Stimulated activated naive CD8-positive, alpha-beta T cell treated with anti-CD3 and anti-CD28 coated beads, Interleukin-15, Interleukin-2, amounts not matched to agents 100 U/mL and 50 U/mL, for 24 hours (primary cell): ENCODE measurements at places on chromosomes 1 and 21.

- DNase-seq, result no peak
Observed at GRCh38 chr21:33644383-33645074, 2.2 kb downstream of the ITSN1 start.

DNA sequence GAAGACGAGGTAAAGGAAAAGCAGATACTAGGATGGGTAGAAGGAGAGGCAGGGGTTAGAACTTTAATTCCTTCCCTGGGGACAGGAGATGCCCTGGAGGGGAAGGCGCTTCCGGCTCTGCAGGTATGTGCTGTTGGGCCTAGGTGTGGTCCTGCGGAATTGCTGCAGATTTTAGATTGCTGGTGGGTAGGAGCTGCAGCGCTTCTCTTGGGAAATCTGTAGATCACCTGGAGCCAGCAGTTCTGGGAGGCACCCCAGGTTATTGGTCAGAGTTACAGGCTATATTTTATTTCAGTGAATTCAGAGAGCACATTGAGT is 1.1 kb downstream of the MGST3 start:
- DNase-seq, result no peak

DNA sequence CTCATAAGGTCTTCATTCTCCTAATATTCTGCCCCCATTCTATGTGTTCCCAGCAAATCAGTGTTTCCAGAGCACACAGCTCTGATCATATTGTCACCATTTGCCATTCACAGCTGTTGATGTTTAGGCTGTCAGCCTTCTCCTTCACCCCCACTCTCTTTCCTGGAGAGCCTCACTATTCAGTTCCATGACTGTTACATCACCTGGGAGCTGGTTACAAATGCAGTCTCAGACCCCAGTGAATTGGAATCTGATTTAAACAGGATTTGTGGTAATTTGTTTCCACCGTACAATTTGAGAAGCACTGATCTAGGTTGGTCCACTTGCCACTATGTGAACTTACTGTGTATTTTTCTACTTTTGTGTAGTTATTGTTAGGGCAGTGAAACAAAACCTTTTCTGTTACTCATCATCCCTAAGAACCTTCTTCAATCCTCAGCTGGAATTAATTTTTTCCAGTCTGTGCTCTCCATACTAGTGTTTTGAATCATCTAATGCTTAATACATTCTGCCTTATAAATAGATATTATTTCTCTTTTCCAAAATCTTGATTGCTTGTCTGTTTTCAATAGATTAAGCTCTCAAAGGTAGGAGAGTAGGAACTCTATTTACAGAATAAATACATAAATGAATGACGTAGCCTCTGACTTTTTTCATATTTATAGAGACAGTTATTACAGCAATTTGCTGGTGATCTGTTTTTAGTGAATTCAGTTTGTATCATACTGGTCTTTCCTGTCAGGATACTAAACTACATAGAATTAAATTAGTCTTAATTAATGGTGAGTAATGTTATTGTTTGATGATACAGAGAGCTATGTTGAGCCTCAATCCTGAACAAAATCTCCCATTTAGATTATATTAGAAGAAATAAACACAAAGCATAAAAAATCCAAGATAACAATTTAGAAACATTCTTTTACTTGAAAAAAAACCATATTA is 8.1 kb downstream of the SNX7 start:
- DNase-seq, result no peak

GRCh38 chr1:91076834-91077233 is 55.0 kb upstream of the ZNF644 start:
- DNase-seq, result no peak

DNA sequence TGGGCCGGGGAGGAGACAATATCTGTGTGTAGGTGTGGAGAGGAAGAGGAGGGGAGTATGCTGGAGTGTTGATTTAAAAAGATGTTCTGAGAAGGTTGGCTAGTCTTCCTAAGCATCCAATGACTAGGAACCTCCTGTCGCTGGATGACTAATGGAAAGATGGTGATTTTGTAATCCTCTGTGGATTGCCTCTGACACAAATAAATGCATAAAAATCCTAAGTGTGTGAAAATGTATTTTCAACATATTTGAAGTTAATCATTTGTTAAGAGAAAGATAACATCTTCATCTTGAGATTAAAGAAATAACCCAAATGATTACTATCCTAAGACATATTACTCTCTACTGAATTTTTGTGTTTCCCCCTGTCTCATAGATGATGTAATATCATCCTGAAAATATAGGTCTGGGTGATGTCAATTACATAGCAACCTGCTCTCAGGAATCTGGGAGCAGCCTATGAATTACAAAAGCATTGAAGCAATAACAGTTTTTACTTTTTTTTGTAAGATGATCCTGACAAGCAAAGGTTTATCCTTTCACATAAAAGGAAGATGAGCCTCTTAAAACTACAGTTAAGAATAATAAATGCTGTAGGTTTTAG is 220.5 kb upstream of the MAP1LC3C start:
- DNase-seq, result no peak

DNA sequence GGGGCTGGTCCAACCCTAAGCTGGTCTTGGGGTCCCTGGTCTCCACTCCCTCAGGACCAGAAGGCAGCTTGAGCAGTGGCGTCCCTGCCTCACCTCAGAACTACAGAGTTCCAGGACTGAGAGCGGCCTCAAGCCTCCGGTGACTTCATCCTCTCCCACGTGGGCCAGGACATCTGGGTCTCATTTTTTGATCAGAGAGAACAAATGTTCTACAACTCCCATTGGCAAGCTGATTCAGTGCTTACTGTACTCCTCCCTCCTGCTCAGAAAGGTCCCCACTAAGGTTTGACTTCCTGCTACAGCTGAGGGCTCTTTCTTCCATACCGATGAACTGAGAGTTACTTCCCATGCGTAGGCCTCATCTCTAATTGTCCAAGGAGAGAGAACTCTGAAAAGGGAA is 78.5 kb downstream of the PLXNA2 start:
- DNase-seq, result no peak

GRCh38 chr1:158150523-158150922 is 30.2 kb upstream of the CD1D start:
- DNase-seq, result no peak

DNA sequence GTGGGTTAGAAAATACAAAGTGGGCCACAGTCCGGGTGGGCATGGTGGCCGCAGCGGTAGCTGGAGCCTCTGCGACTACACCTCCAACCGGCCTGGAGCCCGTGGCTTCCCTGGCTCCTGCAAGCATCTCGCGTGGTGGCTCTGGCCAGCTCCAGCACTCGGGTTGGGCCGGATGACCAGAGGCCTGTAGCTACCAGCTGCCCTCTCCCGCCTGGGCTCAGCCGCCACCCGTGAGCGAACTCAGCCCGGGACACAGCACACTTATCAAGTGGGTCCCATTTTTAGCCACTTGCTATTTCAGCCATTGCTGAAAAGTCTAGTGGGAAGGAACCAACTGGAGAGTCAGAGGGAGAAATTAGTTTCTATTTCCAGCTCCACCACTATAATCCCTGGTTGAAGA is 107.7 kb upstream of the CACYBP start:
- no peak for DNase-seq

GRCh38 chr1:15155888-15156741 is 2.6 kb downstream of the TMEM51 start:
- no peak for DNase-seq

DNA sequence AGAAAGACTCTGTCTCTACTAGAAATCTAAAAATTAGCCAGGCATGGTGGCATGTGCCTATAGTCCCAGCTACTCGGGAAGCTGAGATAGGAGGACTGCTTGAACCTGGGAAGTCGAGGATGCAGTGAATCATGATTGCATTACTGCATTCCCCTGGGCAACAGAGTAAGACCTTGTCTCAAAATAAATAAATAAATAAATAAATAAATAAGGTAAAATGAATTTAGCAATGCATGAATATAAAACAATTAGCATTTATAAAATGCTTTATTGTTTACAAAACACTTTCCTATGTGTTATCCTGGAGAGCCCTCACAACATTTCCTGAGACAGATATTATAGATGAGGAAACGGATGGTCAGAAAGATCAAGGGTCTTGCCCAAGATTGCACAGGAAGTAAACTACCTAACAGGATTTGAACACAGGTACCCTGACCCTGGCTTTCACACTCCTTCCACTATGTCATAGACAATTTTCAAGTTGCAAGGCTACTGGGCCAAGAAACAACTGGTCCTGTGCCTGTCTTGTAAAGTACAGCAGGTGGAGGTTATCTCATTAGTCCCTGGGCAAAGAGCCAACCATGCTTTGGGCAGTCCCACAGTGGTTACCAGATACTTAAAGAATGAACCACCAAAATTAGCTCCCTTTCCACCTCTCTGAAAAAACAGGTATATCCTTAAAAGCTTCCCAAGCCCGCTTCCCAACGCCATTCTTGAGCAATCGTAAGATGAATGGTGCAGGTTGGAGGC is 15.4 kb upstream of the VSIG8 start:
- no peak for DNase-seq

- peak; percentile 66 for DNase-seq
Observed at GRCh38 chr1:27418326-27419185, 26.1 kb downstream of the GPR3 start.

- no peak for DNase-seq
Observed at GRCh38 chr1:101071470-101071891, 45.9 kb upstream of the DPH5 start.

DNA sequence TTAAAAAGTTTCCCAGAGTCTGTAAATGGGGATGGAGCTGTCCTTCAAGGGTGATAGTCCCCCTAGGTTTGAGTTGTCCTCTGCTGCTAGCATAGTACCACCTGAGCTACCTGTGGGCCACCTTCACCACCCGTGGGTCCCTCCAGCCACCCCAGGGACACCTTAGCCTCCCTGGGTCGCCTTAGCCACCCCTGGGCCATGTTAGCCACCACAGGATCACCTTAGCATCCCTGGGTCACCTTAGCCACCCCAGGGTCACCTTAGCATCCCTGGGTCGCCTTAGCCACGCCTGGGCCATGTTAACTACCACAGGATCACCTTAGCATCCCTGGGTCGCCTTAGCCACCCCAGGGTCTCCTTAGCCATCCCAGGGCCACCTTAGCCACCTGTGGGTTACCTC is 67.1 kb downstream of the ADARB1 start:
- no peak for DNase-seq

- DNase-seq, result no peak
Observed at GRCh38 chr1:30322859-30323257, 400.5 kb downstream of the MATN1 start.

DNA sequence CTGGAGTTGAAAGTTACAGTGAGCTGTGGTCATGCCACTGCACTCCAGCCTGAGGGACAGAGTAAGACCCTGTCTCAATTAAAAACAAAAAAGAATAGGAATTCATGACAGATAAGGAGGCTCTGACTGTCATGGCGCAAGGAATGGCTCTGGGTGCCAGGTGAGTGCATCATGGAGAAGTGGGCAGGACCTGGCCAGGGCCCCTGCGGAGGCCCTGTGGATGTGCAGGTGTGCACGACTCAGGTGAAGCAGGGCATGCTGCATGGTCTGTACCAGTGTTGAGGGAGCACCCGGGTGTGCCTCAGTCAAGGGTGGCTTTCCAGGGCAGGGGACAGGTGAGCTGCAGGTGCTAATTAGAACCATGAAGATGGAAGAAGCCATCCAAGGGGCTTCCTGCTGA is 14.0 kb downstream of the SLC1A7 start:
- no peak for DNase-seq

DNA sequence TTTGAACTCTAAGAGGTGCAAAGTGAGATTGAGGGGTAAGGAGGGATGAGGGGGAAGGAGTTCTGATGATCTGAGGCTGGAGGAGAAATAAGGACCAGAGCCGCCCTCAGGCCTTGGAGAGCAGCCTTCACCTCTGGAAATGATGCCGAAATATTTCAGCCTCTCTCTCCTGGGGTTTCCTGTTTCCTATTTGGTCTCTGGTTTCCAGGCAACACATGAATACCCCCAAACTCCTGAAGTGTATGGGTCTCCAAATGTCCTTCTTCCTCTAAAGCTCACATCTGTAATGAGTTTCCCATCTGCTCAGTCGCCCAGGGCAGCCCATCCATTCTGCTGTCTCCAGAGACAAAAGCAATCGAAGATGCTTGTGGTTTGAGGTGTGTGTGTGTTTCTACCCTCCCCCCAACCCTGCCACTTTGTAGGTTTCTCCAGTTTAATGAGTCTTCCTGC is 52.0 kb upstream of the FAM20B start:
- DNase-seq, result no peak

GRCh38 chr1:178530502-178530901 is 17.6 kb downstream of the TEX35 start:
- no peak for DNase-seq

DNA sequence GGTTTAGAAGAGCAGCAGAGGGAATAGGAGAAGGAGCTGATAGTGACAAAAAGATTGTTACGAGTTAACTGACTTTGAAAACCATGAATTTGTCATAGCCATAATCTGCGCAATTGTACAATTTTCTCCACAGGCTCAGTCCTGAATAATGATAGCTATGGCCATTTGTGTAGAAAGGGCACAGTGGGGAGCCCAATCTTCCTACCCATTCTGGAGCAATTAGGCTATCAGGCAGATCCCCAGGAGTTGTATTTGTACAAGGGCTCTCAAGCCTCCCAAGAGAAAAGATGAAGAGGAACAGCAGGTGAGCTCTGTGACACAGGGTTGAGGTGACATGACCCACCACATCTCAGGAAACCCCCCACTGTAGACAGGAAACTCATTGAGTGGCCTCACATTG is 42.1 kb upstream of the SAMD13 start:
- DNase-seq, result no peak

DNA sequence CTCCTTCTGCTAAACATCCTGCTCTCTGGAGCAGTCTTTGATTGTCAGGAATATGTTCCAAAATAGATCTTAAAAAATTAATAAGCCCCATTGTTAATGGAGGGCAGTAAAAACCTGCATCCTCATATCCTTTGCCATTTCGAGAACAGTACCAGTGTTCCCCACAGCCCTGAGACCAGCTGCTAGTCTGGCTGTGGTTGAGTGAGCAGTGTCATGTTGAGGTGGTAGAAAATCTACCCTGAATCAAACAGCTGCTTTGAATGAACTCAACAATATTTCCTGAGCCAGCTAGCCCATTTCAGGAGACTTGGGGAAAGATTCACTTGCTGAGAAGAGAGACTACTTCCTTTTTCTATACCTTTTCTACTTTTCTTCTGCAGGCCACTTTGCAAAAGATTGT is 24.4 kb downstream of the FABP3 start:
- DNase-seq, result no peak

DNA sequence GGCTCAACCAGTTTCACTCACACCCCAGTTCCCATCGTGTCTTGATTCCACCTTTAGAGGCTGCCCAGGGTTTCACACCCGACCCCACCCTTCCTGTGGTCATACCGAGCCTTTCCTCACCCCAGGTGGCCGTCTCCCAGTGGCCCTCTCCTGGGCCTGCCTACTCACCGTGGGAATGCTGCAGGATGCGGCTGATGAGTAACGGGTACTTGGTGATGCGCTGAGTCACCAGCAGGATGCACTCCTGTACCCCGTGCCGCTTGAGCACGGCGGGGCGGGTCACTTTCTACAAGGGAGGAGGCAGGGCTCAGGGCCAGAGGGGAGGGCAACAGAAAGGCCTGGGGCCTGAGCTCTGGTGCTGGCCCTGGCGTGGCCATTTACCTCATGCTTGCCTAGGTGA is 16.4 kb downstream of the ARHGEF2 start:
- no peak for DNase-seq

- no peak for DNase-seq
Observed at GRCh38 chr1:206696812-206697585, 12.3 kb downstream of the MAPKAPK2 start.

GRCh38 chr1:207218512-207219362 is 102.7 kb upstream of the CD55 start:
- no peak for DNase-seq
